ENCODE measurements at places on chromosomes 1 and 21.

DNA sequence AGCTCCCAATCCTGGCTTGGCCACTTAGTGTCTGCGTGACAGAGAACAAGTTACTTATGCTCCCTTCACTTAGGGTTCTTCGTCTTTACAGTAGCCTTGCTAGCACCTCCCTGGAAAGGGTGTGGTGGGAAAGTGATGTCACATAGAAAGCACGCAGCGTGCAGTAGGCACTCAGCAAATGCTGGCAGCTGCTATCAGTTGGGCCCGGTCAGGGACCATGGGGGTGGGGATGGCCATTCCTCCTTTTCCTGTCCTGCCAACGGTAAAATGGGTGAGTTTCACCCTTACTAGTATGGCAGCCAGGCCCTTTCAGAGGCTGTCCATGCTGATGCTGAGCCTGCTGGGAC is 6.2 kb upstream of the KCNA10 start:
- DNase-seq: no peak

GRCh38 chr1:116912846-116913245 is 3.1 kb downstream of the PTGFRN start:
- no peak for DNase-seq

DNA sequence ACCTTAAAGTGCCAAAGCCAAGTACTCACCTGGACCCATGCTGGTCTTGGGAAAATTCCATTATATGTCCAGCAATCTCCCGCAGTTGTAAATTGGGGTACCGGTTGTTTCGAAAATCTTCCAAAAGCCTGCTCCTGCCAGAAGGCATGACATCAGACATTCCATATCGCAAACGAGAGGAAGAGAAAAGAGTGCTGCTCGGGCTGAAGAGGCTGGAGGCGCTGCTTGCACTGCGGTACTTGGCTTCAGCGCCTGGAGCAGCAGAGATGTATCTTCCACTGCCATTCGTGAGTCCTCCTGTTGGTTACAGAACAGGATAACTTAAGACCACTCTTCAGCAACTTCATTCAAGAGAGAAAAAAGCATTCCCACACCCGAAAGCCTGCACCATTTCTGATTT is 45.1 kb upstream of the SDC3 start:
- DNase-seq: no peak

DNA sequence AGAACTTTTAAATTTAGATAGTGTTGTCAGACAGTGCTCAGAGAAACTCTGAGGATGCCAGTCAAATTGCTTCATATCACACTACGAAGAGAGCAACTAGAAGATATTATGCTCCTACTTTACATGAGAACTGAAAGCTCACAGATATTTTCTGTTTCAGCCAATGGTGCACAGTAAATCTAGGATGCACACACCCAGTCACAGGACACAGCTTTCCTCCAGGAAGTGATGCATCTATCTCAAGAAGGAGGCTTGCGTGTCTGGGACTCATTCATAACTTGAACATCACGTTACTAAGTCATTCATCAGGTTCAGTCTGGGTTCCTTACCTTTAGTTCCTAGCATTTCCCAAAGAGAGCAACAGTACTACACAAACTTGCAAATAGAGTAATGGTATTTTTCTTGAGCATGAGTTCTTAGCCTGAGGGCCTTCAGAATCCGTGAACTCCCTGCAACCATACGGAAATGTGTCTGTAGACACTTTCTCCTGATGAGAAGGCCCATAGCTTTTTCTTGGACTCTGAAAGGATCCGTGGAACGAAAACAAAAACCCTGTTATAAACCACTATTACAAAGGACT is 12.2 kb downstream of the ZNF697 start:
- no peak for DNase-seq

- no peak for DNase-seq
Observed at GRCh38 chr21:28770867-28771661, 221.6 kb downstream of the LTN1 start.

GRCh38 chr1:65178235-65178634 is 30.2 kb downstream of the AK4 start:
- no peak for DNase-seq

- DNase-seq: no peak
Observed at GRCh38 chr1:55957276-55957675, 622.1 kb downstream of the PLPP3 start.

- no peak for DNase-seq
Observed at GRCh38 chr1:223207293-223208066, 64.4 kb upstream of the TLR5 start.

- no peak for DNase-seq
Observed at GRCh38 chr1:118483245-118484006, 298.4 kb upstream of the SPAG17 start.

- DNase-seq: no peak
Observed at GRCh38 chr21:42312626-42313104, 2.5 kb downstream of the TFF3 start.

DNA sequence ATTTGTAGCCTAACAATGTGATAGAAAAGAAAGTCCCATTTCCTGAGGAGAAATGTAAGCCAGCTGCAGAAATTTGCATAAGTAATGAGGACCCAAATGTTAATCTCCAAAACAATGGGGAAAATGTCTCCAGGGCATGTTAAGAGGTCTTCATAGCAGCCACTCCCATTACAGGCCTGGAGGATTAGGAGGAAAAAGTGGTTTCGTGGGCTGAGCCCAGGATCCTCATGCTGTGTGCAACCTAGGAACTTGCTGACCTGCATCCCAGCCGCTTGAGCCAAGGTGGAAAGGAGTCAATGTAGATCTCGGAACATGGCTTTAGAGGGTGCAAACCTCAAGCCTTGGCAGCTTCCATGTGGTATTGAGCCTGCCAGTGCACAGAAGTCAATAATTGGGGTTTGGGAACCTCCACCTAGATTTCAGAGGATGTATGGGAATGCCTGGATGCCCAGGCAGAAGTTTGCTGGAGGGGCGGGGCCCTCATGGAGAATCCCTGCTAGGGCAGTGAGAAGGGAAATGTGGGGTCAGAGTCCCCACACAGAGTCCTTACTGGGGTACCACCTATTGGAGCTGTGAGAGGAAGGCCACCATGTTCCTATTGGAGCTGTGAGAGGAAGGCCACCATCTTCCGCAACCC is 14.2 kb upstream of the F13B start:
- no peak for DNase-seq

- DNase-seq: peak; percentile 86
Observed at GRCh38 chr1:245516284-245516759, 361.5 kb downstream of the KIF26B start.

DNA sequence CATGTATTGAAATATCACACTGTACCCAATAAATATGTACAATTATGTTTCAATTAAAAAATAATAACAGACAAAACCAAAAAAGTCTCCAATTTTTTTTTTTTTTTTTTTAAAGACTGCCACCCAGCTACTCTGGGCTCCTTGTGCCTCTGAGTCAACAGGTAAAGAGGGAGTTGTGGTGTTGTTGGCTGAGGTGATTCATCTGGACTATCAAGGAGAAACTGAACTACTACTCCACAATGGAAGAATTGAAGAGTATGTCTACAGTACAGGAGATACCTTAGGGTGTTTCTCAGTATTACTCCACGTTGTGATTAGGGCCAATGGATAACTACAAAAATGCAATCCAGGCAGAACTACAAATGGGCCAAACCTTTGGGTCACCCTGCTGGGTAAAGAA is 67.9 kb downstream of the SCMH1 start:
- no peak for DNase-seq

DNA sequence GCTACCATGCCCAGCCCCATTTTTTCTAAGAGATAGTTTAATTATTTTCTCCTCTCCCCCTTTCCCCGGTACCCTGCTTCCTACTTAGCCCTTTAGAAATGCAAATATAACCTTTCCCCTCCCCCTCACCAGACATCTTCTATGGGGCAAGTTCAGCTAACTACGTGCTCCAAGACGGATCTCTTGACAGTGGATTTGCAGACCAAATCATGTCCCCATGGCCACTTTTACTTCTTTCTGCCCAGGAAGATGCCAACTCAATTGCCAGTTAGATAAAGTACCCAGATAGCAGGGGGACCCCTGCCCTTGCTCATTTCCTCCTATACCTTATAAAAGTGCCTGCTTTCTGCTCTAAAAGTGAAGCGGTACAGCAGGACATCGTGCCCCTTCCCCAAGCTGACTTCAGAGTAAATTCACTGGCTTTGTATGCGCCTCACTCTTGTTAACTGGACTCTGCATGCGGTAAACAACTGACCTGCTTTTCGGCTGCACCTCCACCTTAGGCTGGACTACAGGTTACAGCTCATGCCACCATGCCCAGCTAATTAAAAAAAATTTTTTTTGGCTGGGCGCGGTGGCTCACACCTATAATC is 7.4 kb downstream of the DNAJC11 start:
- DNase-seq: no peak

GRCh38 chr21:25691976-25692375 is 42.7 kb downstream of the ATP5PF start:
- DNase-seq: no peak

DNA sequence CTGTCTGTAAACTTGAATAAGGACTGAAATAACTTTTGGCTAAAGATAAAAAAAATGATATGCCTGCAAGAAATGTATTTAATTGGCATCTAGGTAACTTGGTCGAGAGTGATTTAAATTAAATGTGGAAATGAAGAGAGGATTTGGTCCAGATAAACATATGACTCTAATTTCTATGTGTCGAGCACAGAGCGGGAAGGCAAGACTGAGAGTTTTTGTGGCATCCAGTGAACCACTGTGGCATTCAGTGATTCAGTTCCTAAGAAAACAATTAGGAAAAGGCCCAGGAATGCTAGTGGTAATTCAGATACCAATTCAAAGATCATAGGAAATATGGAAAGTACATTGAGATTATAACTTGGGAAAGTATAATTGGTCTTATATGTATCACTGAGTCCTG is 39.6 kb downstream of the PDE4B start:
- no peak for DNase-seq

- DNase-seq: no peak
Observed at GRCh38 chr1:4916610-4917009, 262.2 kb downstream of the AJAP1 start.

DNA sequence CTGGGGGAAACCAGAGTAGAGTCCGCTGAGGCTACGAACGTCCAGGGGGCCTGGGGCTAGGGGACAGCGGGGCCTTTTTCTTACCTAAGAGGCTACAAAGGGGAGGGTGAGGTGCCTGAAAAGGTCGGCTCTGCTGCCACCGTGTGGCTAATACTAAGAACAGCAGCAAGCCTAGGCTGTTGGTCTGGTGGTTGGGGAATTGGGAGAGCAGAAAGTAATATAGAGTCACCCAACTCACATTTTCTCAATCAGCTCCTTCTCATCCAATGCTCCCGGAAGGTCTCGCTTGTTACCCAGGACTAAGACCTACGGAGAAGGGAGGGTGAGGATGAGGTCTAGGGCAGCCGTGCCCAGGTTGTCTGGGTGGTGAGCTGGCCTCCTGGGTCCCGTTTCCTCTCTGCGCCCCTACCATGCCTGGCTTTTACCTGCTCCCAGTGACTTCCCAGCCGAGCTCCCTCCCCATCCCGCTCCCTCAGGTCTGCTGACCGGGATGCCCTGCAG is 9.3 kb downstream of the ARL8A start:
- peak; percentile 75 for DNase-seq

DNA sequence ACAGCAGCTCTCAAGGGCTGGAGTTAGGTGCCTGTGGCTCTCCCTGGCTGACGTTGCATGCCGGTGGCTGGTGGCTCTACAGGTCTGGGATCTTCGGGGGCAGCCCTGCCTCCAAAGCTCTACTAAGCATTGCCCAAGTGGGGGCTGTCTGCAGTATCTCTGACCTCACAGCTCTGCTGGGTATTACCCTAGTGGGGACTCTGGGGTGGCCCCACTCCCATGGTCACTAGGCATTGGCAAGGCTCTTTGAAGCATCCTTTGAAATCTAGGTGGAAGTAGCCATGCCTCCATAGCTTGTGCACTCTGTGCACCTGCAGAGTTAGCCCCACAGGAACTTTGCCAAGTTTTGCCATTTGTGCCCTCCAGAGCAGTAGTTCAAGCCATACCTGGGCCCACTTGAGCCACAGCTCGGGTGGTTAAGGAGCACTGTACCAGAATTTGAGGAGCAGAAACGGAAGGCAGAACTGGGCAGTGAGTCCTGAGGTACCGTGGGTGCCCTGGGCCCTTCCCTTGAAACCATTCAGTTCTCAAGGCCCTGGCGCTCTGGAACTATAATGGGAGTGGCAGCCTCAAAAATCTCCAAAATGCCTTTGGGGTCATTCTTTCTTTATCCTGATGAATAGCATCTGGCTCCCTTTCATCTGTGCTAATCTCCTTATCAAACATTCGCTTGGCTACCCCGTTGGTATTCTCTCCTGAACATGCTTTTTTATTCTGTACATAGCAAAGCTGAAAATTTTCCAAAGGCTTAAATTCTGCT is 15.4 kb downstream of the GJA4 start:
- no peak for DNase-seq

DNA sequence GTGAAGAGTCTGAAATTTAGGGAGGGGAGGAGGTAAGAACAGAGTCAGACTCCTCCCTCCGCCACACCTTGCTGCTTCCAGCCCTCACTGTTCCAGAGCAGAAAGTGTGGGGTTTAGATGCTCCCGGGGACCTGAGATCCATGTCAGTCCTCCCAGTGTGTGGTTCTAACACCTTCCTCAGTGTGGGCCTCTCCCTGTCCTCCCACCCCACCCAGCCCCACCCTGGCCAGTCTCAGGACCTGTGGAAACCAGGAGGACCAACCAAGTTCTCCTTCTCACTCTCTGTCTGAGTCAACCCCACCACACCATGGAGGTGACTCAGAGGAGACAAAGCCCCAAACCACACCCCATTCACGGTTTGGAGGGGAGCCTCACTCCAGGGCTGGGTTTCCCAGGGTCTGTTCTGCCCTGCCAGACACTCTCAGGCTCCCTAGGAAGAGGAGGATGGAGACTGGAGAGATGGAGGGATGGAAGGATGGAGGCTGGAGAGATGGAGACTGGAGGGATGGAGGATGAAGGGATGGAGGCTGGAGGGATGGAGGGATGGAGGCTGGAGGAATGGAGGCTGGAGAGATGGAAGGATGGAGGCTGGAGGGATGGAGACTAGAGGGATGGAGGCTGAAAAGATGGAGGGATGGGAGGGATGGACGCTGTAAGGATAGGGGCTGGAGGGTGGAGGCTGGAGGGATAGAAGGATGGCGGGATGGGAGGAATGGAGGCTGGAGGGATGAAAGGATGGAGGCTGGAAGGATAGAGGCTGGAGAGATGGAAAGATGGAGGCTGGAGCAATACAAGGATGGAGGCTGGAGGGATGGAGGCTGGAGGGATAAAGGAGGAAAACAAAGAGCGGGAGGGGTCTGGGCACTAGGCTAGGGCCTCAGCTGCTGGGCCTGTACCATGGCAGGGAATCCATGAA is 100.9 kb upstream of the RUNX3 start:
- no peak for DNase-seq

GRCh38 chr1:17791055-17791390 is 35.9 kb downstream of the ACTL8 start:
- no peak for DNase-seq

GRCh38 chr1:206737729-206738201 is 32.8 kb upstream of the IL19 start:
- DNase-seq: no peak

GRCh38 chr1:193181536-193181935 is 4.9 kb downstream of the B3GALT2 start:
- DNase-seq: no peak

- DNase-seq: no peak
Observed at GRCh38 chr1:65998763-65999583, 206.3 kb downstream of the PDE4B start.

GRCh38 chr21:31752352-31752751 is 20.4 kb upstream of the SCAF4 start:
- DNase-seq: no peak

Data from KBM-7 (cell line).